ENCODE measurements at places on chromosomes 1 and 21.
A peak's percentile ranks its signal among the peaks of the same experiment; 100 is the strongest.

GRCh38 chr1:24289937-24290595, 29.1 kb upstream of the GRHL3 start:
- DNase-seq, result no peak

- DNase-seq, result no peak
Measured at GRCh38 chr1:50705041-50705440, 255.0 kb downstream of the FAF1 start.

DNA sequence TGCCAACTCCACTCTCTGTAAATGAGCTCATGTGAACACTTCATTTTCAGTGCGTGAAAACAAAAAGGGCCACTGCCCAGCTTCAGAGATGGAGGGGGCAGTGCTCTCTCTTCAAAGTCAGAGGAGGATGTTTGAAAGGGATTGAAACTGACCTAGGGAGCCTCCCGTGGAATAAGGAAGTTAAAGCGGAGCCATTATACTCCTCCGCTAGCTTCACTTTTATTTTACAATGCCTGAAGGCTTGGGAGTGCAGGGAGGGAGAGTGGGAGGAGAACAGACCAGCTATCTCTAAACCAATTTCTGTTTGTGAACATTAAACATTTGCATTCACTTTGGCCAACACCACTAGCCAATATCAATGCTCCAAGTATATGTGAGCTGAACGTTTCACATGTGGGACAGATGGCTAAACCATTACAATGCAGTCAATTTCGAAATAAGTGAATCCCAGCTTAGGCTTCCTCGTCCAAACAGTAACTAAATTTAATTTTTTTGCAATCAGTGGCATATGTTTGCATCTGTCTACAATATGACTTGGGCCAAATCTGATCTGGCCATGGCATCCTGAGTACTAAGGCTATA, 126.9 kb downstream of the ESRRG start:
- DNase-seq, result no peak

DNA sequence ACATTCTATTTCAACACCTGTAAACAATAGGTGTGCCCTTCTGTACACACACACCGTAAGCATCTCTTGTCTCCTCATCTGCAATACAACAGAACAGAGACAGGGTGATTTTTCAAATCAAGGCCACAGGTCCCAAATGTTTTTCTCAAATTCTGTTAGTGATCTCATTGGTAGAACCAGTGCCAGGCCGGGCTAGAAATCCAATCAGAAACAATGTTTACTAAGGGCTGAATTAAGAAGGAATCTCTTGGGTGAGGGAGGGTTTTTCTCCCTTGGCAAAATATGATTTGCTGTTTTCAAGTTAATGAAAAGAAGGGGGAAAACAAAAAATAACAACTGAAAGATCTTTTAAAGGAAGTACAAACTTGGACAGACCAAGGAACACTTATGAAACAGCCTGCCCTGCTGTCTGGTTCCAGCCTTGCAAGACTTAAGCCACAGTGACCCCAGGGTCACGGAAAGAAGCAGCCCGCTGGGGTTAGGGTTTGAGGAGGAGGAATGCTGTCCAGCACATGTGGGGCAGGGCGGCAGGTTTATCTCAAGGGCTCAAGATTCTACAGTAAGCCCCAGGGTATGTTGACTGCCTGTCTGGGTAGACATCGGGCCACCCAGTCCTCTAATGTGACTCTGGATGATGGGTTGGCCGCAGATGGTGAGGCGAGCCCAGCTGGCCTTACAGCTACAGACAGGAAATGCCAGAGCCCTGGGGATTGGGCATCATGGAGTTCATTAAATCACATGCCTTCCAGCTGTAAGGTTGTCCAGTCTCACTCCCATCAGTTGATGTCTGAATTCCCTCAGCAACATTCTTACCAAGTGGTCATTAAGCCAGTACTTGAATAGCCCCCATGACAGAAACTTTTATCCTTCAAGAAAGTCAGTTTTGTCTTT, 73.3 kb upstream of the SLC44A3 start:
- DNase-seq, result no peak

GRCh38 chr1:59685101-59685500, 129.6 kb upstream of the HOOK1 start:
- no peak for DNase-seq

DNA sequence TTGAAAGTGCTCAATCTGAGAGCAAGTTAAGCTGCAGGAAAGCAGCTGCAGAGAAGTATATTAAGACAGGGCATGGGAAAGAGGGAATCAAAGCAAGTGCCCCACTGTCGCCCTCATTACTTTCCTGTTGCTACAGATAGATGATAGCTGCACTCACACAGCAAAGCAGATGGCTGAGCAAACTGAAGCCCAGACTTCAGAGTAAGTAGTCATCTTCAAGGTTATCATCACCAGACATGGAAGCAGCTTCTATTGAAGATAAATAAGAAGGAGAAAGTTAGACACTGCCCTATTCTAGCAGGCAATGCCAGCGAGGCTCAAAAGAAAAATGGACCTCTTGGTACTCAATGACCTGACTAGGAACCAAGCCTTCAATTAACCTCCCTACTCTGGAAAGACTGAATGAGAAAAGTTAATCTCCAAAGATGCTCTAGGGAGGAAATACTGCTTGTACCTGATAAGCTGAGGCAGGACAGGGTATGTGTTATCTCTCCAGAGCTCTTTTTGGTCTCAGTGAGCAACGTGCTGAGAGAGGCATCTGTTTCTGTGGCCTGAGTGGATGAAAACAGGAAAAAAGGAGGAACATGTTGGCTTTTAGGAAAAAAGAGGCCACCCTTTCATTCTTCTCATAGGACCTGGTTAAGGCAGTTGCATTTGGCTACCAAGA, 11.1 kb upstream of the MRPL9 start:
- DNase-seq, result no peak

- no peak for DNase-seq
Measured at GRCh38 chr1:32901823-32902534, 790 bp upstream of the TMEM54 start.

GRCh38 chr1:218164930-218165700, 120.0 kb upstream of the RRP15 start:
- DNase-seq, result no peak

- peak; percentile 33 for DNase-seq
Measured at GRCh38 chr1:23098463-23099170, 70.0 kb downstream of the LUZP1 start.

DNA sequence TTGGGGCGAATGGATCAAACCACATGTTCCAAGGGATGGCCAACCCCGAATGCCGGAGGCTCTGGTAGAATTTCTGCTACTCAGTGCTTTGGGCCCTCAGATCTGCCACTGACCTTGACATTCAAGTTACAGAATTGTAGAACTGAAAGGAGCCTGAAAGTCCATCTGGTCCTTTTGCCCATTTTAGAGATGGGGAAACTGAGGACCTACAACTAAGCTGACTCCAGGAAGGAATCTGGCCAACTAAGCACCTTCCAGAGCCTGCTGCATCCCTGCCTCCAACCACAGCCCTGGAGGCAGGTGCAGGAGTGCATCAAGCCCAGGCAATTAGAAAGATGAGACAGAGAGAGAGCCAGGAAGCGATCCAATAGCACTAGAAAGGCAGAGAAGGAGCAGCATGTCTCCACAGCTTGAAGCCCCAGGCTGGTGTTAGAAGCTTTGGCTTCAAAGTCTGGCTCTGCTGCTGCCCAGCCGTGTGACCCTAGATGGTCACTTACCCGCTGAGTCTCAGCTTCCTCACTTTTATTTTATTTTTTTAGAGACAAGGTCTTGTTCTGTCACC, 1.3 kb upstream of the CTRC start:
- DNase-seq, result no peak

GRCh38 chr1:35883635-35884101, 659 bp downstream of the AGO1 start:
- DNase-seq, result no peak

- DNase-seq, result no peak
Measured at GRCh38 chr1:29326123-29326522, 89.8 kb downstream of the PTPRU start.

GRCh38 chr1:170262276-170262939, 116.6 kb downstream of the NTMT2 start:
- no peak for DNase-seq

DNA sequence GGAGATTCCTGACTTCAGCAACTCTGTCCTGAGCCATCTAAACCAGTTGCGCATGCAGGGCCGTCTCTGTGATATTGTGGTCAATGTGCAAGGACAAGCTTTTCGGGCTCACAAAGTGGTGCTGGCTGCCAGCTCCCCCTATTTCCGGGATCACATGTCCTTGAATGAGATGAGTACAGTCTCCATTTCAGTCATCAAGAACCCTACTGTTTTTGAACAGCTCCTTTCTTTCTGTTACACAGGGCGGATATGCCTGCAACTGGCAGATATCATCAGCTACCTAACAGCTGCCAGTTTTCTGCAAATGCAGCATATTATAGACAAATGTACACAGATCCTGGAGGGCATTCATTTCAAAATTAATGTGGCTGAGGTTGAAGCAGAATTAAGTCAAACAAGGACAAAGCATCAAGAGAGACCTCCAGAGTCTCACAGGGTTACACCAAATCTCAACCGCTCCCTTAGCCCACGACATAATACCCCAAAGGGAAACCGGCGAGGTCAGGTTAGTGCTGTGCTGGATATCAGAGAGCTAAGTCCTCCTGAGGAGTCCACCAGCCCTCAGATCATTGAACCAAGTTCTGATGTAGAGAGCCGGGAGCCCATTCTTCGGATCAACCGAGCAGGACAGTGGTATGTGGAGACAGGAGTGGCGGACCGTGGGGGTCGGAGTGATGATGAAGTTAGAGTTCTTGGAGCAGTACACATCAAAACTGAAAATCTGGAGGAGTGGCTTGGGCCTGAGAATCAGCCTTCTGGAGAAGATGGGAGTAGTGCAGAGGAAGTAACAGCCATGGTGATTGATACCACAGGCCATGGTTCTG, 2.3 kb downstream of the ZBTB37 start:
- DNase-seq, result no peak

GRCh38 chr1:167689567-167689920, 32.2 kb upstream of the MPZL1 start:
- no peak for DNase-seq

- DNase-seq, result peak; percentile 19
Measured at GRCh38 chr1:100896481-100896982, 642 bp downstream of the SLC30A7 start.

DNA sequence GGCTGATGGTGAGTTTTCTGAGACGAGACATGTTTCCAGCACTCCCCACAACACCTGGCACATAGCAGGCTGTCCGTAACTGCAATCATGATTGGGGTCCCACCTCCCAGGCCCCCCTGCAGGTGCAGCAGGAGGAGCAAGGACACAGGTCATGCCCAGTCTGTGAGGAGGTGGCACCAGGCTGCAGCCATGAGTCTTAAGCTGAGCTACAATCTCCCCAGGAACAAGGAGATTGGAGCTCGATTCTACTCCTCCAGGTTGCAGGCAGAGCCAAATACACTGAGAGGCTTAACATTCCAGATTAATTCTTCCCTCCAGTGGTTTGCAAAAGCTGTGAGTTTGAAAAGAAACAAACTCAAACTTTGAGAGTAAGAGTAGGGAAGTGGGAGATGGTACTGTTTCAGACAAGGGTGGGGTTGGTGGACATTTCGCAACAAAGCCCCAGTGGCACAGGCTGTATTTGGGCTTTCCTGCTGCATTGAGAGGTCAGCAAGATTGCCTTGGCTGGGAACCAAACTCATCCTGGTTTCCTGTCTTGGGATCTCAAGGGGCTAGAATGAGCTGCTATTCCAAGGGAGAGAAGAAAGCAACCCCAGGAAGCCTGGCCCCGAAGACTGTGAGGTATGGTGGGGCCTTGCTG, 64.8 kb upstream of the GALNT2 start:
- DNase-seq, result no peak

DNA sequence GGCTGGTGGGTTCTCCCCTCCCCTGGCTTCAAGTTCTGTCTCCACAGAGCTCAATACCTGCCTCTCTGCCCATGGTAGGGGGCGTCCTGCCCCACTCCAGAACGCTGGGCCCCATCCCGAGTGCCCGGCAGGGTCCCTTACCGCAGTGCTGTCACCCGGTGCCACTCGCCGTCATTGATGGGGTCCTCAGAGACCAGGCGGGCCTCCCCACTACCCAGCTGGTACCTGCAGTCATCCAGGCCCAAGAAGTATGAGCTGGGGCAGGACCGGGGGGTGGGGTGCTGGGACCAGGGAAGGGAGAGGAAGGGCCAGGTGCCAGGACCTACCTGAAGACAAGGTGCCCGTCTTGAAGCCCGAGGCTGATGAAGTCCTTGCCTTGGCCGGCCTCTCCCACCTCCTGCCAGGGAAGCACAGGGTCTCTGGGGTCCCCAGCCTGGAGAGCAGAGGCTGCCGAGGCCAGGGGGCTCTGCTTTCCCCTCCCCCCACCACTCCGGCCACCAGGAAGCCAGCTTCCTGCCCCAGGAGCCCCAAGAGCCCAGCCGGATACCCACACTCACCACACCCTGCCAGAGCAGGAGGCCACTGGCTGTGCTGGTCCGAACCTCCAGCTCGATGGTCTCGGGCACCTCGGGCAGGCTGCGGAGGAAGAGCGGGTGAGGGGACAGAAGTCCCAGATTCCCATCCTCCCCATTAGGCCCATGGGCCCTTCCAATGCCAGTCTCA, 12.1 kb downstream of the LDLRAD2 start:
- DNase-seq, result no peak

All from stimulated activated CD4-positive, alpha-beta T cell treated with anti-CD3 and anti-CD28 coated beads, TNF-alpha, amount 100 ng/mL, for 24 hours (primary cell).